ENCODE measurements at places on chromosomes 1 and 21.

DNA sequence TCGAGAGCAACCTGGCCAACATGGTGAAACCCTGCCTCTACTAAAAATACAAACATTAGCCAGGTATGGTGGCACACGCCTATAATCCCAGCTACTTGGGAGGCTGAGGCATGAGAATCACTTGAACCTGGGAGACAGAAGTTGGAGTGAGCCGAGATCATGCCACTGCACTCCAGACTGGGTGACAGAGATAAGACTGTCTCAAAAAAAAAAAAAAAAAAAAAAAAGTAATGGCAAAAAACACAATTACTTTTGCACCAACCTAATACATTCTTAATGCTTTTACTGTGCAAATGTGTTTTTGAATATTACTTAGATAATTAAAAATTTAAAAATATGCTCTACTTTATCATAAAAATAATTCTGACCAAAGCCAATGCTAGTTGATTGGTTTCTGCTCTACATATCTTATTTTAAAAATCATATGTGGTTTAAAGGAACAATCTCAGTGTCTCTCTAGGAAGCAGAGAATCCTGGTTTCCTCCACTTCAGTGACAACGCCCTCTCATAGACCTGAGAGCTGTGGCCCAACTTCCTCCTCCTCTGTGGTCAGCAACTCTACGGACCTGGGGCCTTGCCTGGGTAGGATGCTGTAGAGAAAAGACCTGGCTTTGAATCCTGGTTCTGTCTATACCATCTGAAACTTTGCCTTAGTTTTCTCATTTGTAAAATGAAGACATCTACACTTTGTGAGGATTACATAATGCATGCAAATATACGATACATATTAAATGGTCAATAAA, 64.7 kb downstream of the TGFBR3 start:
- DNase-seq: no peak

DNA sequence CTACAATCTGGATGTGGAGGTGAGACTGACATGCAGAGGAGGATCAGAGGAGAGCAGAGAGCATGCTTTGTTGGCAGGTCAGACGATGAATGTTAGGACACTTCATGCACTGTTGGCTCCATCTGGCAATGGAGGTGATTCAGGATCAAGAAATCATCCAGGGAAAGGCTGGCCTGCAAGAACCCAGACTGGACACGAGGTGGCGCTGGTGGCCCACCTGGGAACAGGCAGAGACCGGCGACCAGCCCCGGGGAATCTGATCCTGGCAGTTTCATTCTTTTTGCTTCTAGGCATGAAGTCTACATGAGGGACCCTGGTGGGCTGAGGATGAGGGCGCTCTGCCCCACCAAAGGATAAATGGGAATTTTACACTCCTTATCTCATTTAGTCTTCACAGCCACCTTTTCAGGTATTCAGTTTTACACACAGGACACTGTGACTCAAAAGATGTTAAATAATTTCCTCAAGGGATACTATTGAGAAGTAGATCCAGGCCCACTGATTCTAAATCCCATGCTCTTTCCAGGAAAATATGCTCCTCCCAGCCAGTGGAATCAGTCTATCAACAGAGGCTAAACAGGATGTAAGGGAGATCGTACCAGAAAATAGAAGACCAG, 26.2 kb upstream of the SCMH1 start:
- DNase-seq: peak; percentile 82

DNA sequence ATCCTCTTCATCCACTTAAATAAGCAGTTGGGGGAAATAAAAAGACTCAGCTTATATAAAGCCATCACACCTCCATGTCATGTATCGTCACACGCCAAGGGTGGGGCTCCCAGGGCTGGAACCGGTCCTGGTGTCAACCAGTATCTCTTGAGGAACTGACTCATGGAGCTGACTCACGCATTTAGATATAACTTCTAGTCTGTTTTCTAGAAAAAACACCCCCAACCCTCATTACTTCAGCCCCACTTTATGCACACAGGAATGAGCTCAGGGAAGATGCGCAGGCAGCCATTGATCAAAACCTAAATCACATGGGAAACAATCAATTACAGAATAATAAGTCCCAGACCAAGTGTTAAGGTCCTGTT, 6.9 kb upstream of the IL22RA1 start:
- DNase-seq: peak; percentile 75

DNA sequence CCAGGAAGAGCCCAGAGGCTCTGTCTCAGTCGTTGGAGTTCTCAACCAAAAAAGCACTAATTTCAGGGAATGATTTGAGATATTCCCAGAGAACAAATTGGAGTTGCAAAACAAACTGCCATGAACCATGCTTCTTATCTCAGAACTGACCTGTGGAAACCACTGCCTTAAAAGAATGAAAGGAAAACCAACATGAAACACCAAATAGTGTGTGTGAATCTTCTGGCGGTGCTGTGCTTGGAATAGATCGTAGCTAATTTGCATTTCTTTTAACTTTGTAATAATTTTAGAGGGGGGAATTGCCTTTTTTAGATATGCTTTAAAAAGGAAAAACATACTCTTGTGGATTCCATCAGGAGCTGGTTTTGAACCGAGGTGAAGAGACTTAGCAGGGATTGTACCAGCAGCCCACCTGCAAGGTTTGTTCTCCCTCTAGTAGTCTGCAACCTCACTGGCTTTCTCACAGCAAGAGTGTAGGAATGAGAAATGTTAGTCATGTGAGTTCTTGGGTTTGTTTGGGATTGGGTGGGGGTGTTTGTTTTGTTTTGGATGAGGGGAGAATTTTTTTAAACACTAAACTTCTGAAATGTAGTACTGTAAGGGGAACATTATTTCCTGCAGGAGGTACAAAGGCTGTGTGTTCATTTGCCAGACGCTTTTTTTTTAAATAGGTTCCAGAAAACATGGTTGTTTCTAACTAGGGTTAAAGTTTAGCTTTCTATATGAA, 45.7 kb upstream of the ANGPTL1 start:
- no peak for DNase-seq

- no peak for DNase-seq
Measured at GRCh38 chr1:59230622-59231021, 66.3 kb upstream of the FGGY start.

GRCh38 chr1:48177257-48177656, 45.3 kb upstream of the SLC5A9 start:
- no peak for DNase-seq

- no peak for DNase-seq
Measured at GRCh38 chr1:233459968-233460367, 132.4 kb downstream of the MAP3K21 start.

GRCh38 chr1:8167936-8168335, 141.8 kb upstream of the ERRFI1 start:
- DNase-seq: peak; percentile 70

DNA sequence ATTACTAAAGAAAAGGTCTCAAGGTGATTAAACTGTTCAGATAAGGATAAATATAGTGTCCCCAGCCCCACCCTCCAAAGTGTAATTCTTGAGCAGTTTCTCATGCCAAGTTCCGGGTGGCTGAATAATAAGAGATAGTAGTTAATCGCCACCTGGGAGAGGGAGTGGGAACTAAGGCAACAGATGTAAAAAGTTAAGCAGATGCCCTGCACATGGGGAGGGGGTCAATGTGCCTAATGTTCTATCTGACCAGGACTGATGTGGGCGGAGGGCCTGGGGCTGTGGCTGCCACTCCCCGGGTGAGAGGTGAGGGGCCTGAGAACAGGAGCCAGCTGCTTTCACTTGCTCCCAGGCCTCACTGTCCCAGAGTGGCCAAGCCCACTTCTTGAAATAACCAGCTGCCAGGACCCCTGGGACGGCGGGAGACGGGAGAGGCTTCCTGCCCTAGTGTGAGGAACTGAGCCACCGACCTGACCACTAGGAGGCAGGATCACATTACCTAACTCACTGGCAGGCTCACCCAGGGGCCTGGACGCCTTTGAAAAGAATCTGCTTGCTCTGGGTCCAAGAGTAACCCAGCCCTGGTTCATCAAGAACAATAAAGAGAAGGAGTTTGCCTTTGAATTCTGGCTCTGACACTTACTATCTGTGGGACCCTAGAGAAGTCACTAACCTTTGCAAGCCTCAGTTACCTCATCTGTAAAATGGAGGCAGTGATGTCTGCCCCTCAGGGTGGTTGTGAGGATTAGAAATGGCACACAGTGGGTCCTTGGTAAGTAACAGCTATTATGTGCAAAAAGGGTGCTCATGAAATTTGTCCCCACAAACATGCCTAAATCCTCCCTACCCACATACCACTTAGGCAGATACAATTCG, 179.2 kb downstream of the ATG4C start:
- peak; percentile 10 for DNase-seq

DNA sequence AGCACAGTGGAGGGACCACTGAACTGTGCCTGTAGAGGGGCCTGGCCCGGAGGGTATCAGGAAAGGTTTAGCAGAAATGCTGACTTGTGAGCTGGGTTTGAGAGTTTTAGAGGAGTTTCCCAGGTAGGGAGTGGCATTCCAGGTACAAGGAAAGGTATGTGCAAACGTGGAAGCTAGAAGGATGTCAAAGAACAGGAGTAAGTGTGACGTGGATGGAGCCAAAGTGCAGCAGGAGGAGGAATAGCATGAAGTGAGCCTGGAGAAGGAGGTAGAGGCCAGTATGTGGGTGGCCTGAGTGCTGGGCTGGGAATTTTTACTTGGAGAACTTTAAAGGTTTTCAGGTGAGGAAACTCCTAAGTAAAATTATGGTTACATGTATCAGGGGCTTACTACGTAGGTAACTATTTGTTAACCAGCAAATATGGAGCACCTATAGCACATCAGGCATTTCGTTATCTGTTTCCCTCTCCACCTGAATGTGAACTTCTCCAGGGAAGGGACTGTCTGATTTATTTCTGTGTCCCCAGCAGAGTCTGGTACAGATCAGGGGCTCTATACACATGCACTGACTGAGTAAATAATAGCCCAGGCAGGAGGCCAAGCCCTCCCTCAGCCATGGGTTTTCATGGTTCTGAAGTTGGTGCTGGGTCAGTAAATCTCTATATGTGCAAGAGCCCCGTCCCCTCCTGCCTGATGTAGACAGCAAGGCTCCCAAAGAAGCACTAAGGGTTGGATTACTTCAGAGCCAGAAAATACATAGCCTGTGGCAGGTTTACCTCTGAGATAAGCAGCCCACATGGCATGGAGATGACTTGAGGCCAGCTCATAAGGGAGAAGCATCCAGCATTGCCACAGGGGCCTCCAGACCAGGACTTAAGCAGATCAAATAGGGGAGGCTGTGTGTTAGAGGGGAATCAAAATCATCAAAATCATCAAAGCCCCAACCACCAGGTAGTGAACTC, 43.4 kb downstream of the CDCP2 start:
- DNase-seq: no peak

- DNase-seq: no peak
Measured at GRCh38 chr1:67977756-67978155, 72.7 kb downstream of the DIRAS3 start.

- DNase-seq: no peak
Measured at GRCh38 chr1:185293967-185294542, 23.0 kb downstream of the IVNS1ABP start.

DNA sequence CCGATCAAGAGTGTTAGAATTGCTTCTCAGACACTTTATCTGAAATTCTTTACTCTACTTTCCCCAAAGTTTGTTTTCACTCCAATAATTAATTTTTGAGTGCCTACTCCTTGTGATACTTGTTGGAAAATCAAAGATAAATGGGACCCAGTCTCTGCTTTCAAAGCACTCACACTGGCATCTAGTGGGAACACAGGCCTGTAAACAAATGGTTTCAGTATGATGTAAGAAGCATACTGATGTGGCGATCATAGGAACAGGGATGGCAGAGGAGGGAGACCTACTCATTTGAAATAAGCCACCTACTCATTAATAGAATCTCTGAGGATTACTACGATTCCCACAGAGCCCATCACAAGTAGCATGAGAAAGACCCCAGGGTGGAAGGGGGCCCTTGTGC, 273.7 kb upstream of the ST6GALNAC5 start:
- DNase-seq: no peak

DNA sequence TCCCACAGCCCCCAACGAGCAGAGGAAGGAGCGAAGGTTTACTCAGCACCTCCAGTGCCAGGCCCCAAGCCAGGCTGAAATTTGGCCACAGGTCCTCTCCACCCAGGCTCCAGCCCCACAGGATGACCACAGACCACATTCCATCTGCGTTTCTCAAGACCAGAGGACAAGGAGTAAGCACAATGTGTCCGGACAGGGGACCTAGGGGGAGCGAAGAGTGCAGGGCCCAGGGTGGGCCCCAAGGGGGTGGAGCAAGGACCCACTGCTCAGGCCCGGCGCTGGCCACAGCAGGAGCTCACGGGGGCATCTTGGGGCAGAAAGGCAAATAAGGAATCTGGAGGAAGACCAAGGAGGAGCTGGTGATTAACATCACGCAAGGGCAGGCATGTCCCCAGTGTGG, 100.5 kb downstream of the NPHP4 start:
- no peak for DNase-seq

GRCh38 chr1:67843746-67844145, 10.5 kb upstream of the GNG12 start:
- DNase-seq: no peak

GRCh38 chr1:40462956-40463590, 12.8 kb downstream of the ZFP69B start:
- no peak for DNase-seq

GRCh38 chr1:8794605-8795004, 22.8 kb downstream of the RERE start:
- no peak for DNase-seq

- DNase-seq: no peak
Measured at GRCh38 chr1:217471403-217471802, 159.5 kb downstream of the GPATCH2 start.

GRCh38 chr1:77841574-77841973, 46.9 kb upstream of the NEXN start:
- DNase-seq: no peak

- DNase-seq: no peak
Measured at GRCh38 chr1:26482921-26483320, 10.7 kb downstream of the HMGN2 start.

GRCh38 chr1:175514387-175514953, 228.9 kb downstream of the TNR start:
- DNase-seq: peak; percentile 30

DNA sequence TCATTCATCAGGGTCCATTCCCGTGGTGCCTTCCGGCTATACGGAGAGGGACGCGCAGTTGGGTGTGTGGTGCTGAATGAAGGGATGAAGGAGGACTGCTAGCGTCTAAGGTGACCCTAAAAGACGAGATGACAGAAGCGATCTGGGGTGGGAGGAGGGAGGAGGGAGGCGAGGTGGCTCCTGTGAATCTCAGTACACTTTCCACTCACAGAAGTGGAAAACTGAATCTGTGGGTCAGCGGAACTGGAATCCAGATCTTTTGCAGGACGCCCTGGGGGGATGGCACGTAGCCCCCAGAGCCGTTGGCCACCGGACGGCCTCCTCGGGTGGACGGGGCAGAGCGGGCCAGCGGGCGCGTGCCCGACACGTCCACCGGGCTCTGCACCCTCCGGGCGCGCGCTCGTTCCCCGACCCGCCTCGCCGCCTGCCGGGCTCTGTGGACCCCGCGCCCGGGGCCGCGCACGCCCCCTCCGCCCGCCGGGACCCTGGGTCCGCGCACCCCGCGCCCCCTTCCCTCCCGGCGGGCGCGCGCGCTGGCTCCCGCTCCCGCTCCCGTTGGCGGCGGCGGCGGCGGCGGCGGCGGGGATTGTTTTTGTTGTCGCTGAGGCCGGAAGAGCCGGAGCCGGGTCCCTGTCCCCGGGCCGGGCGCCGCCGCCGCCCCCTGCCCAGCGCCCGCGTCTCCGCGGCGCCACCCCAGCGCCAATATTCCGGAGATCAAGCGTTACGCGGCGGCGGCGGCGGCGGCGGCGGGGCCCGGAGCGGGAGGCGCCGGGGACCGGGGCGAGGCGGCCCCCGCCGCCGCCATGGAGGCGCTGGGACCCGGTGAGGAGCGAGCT, at the start of gene AGO4:
TSS of gene AGO4 (plus strand) at position 403 of the 836 bp plus-strand sequence. CDS start at position 804, 401 bp downstream.
- DNase-seq: no peak
